ENCODE measurements at places on chromosomes 1 and 21. TPM values are rescaled to one million over a fixed set of nuclear protein-coding genes. Genes with fewer than 3 reads are reported as not detected.

CCDC181 gene
- total RNA-seq: not detected

PCSK9 gene
- total RNA-seq: not detected

SLC44A3 gene
- total RNA-seq: 3.4 TPM

DNTTIP2 gene
- total RNA-seq: 61.2 TPM

TMOD4 gene
- 0.87 TPM for total RNA-seq

CCDC27 gene
- total RNA-seq: not detected

IGSF9 gene
- total RNA-seq: not detected

NCAM2 gene
- total RNA-seq: 14.0 TPM

GRCh38 chr21:25161571-25161970, 445.7 kb downstream of the MRPL39 start:
- no peak for DNase-seq

DNA sequence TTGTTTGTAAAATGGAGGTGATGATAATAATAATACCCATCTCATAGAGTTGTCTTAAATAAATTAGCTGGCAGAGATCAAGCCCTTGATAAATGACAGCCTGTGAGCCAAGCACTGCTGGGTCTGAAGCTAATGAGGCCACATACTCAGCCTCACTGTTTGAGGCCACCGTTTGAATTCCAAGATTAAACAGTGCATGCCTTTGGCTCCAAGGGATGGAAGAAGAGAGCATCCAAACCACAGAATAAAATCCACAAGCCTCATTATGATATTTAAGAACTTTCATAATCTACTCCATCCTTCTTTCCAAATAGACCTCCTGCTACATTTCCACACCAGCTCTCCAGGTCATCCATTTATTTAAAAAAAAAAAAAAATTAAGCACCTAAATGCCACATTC, 29.0 kb downstream of the TGFBR3 start:
- no peak for DNase-seq

GRCh38 chr1:217982331-217983050, 302.6 kb upstream of the RRP15 start:
- no peak for DNase-seq

GRCh38 chr1:84253891-84254290, 47.6 kb upstream of the SAMD13 start:
- peak; percentile 96 for DNase-seq

DNA sequence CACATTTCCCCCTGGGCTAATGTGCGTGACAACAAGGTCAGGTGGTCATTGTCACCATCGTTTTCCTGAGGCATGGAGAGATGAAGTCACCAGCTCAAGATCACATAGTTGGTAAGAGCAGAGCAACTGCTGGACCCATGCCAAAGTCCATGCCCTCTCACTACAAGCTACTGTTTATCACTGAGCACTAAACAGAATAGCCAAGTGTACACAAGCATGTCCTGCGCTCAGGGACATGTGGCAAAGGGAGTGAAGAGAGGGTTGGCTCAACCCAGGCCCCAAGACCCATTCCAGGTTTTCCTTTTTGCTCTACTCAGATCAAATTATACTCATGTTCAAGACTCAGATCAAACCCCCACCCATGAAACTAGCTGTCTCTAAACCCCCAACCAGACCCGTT, 20.8 kb downstream of the LRRC52 start:
- DNase-seq: no peak

DNA sequence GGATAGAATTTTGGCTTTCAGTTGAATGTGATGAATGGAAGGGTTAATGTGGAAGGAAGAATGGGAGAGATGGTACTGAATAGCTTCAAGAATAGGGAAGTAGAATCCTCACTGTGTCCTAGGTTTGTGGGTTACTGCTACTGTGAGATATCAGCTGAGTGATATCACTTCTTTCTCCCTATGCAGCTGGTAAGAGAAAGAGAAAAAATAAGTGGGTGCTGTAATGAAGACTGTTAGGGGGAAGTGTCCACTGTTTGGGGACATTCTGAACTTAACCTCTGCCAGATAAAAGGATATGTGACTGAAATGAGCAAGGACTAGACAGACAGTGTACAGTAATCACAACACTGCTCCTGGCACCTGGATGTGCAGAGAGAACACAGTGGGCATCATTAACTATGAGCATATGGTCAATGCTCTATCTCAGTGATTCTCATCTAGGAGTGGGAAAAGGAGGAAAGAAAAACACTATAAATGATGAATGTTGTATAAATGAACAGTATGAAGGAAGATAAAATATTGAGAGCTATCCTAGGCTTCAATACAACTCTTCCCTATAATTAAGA, 25.6 kb upstream of the MOB3C start:
- no peak for DNase-seq

- DNase-seq: no peak
Measured at GRCh38 chr1:81512252-81513003, 288.3 kb upstream of the ADGRL2 start.

DNA sequence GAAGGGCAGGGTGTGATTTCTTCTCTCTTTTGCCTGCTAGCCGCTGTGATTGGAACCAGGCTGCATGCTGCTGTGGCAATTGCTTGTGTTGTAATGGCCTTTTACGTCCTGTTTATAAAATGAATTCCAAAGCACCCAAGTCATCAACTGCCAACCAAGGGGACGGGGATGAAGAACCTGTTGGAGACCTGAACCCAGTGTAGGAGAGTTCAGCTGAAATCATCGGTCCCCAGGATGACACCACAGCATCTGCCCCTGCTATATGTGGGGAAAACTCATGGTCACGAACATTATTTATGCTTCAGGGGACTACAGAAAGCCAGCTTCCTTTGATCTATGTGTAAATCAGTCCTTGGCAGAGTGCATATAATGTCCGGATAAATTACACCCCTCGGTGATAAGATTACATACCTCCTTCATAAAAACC, 3.8 kb downstream of the TMEM167B start:
- no peak for DNase-seq

GRCh38 chr1:237269938-237270337, 228.0 kb downstream of the RYR2 start:
- DNase-seq: no peak

DNA sequence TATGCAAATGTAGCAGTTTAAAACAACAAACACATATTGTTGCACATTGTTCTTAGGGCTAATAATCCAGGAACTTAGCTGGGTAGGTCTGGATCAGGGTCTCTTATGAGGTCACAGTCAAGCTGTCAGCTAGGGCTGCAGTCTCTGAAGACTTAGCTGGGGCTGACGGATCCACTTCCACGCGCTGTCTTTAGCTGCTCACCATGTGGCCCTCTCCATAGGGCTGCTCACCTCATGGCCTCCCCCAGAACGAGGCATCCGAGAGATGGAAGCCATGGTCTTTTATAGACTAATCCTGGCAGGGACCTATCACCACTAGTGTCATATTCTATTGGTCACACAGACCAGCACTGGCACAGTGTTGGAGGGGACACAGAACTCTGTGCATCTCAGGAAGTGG, 8.7 kb upstream of the OXCT2 start:
- no peak for DNase-seq

DNA sequence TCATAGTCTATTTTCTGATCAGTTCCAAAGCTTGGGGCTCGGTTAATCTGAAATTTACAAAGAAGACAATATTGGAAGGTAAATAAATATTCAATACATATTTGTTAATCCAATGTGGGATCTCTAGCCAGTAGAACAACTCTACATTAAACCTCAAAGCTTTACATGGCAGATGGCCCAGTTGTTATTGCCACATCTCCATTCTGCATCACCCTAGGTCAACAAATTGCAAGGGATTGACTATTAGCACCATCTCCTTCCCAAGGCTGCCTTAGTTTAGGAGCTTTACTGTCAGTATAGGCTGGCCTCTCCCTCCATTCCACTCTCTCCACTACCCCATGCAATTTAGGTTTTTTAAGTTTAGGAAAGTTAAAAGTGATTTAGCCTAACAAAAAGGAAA, 69.7 kb downstream of the TTLL7 start:
- DNase-seq: peak; percentile 7

DNA sequence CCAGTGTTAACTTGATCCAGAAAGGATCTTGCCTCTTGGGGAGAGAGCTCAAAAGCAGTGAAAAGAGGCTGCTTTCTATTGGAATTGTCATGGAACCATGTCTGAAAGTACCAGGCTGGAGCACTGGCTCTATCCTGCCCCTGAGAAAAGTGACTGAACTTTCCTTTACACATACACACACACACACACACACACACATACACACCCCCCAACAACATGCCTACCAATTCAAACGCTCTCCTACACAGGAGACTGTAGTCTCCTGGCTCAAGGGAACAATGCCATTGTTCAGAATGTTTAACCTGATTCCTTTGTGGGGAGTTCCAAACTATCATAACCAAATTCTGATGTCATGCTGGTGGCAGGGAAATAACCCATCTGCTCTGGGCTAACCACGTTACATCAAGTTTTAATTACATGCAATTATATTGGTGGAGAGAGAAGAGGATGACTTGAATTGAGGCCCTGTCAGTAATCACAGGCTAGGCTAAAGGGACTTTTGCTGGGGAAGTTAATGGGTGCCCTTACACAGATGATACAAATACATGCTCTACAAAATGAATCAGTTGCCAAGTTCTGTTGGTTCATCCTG, 52.3 kb upstream of the DUSP10 start:
- no peak for DNase-seq

DNA sequence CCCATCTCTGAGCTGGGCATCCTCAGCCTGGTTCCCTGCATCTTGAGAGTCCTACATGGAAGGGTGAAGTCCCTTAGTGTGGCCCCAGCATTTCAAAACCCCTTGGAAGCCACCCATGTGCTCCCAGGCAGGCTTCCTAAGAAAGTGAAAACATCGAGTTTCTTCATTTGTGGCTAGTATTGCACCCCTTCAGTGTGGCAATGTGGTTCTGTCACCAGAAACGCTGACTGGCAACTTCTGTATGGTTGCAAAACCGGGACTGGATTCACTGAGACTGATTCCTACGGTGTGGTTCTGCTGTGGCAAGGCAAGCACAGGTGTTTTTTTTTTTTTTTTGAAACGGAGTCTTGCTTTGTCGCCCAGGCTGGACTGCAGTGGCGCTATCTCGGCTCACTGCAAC, 9.0 kb upstream of the IFNGR2 start:
- DNase-seq: no peak

DNA sequence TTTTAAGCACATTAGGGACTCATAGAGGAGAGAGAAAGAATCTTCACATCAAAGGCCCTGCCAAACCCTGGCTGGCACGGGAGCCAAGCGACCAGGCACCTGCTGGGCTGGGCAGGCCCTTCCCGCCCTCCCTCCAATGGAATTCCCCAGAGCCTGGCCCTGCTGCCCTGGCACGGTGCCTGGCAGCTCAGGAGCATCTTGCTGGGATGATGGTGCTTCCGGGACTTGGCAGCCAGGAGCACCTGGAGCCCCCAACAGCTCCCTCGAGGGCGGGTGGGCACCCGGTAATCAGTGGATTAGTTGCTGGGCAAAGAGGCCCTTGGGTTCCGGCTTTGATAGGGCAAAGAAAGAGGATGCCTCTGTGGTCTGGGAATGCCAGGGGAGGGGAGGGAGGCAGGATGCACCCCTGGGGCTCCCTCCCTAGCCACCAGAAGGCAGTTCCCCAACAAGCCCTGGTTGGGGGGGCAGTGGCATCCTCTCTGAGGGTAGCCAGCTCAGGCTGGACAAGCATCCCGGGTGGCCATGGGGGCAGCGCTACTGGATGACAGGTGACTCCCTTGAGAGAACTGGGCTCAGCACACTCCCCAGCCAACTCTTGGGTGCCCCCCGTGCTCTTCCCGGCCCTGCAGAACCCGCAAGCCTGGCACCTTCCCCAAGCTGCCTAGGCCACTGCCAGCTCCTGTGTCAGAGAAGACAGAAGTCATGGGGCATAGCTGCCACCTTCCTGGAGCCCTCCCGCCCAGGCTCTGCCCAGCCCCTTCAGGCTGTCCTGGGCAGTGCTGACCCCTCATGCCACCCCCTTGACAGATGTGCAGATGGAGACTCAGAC, 26.4 kb downstream of the KRTAP10-1 start:
- no peak for DNase-seq

DNA sequence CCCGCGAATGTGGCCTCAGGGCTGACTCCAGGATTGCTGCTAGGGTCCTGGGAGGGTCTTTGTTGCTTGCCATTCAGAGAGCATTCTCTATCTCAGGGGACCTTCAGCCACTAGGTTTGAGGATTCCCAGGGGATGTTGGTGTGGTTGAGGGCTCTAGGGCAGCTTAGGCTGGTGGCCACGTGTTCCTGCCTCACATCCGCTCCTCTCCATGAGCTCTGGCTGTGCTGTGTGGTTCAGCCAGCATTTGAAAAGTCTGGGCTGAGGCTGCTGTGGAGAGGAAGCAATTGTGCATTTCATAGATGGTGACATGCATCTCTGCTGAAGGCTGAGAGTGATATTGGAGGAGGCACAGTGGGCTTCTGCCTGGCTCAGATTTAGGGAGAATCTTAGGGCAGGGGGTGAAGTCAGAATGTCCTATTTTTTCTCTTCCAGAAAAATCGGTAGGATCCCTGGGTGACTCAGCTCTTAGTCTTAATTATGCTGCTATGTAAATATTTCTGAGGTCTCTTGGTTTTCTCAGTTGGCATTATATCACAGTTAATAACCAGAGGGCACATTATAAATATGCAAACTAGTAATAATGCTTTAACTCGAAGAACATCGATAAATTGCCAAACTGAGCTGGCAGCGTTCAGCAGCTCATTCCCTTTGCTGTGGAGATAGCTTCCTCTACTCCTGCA, 182.3 kb downstream of the CAMTA1 start:
- no peak for DNase-seq

GRCh38 chr1:211535346-211535745, 43.4 kb upstream of the RD3 start:
- no peak for DNase-seq

DNA sequence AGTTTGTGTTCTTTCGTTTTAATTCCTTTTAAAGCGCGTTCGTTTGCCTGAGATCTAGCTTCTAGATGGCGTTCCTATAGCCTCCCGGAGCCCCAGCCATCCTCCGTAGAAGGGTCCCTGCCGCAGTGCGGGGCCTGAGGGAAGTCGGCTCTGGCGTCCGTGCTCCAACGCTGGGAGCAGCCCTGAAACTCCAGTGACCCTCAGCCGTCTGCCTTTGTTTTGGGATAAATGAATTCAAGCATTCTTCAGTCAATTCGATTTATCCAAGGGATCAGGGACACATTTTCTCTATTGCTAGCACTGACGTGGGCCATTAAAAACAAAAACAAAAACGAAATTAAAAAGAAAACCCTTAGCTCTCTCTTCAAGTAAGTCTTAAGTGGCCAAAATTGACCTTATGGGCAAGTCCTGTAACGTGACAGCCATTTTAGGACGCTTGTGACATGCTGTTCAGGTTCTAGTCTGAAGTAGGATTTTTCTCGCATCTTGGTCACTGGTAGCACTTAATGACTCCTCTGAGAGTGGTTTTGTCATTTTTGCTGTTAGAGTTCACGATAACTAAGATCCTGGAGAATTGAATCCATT, 742 bp upstream of the HSPA13 start:
- no peak for DNase-seq

DNA sequence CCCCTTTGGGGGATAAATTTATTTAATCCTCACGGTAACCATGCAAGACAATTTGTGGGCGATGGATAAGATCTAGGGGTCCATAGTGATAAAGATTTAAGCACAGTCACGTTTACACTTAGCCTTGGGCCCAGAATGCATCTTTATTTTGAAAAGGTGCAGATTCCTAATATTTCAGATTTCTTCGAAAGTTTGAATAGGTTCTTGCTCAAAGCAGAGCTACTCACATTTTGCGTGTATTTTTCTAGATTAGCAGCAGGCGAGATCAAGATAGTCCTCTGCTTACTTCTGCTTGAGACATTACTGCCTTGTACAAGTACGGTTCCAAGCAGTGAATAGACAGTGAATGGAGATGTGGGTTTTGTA, 647 bp downstream of the TSEN15 start:
- DNase-seq: no peak

- no peak for DNase-seq
Measured at GRCh38 chr1:157104598-157105293, 5.1 kb upstream of the ETV3L start.
